ENCODE measurements at places on chromosomes 16 and 17. TPM values are rescaled to one million over a fixed set of nuclear protein-coding genes. Genes with fewer than 3 reads are reported as not detected.

C17orf107 gene
- 1.9 TPM for total RNA-seq

UBB gene
- total RNA-seq: 1,579 TPM

SPNS3 gene
- 20.4 TPM for total RNA-seq

SPATA22 gene
- total RNA-seq: not detected

B4GALNT2 gene
- total RNA-seq: not detected
